A375 (cell line): ENCODE measurements at places on chromosomes 12 and 14. TPM values are rescaled to one million over a fixed set of nuclear protein-coding genes. Genes with fewer than 3 reads are reported as not detected.

EIF2S3B gene
- 0.57 and 2.8 TPM in 2 replicates for total RNA-seq

PAPOLA gene
- 38.8 and 45.0 TPM in 2 replicates for total RNA-seq

CD4 gene
- 0.04 TPM in 1 of 2 replicates, not detected in the other for total RNA-seq

SLC5A8 gene
- not detected in 2 replicates for total RNA-seq

FLVCR2 gene
- 0.19 and 0.30 TPM in 2 replicates for total RNA-seq
